Stimulated activated CD8-positive, alpha-beta memory T cell treated with anti-CD3 and anti-CD28 coated beads, Interleukin-4, amount 100 ng/mL, for 1 hour (primary cell): ENCODE measurements at places on chromosomes 5 and 9.

GRCh38 chr9:69571032-69571431 is 101.1 kb downstream of the APBA1 start:
- DNase-seq, result no peak

- peak; percentile 34 for DNase-seq
Observed at GRCh38 chr5:170638454-170639220, 134.8 kb downstream of the KCNIP1 start.

DNA sequence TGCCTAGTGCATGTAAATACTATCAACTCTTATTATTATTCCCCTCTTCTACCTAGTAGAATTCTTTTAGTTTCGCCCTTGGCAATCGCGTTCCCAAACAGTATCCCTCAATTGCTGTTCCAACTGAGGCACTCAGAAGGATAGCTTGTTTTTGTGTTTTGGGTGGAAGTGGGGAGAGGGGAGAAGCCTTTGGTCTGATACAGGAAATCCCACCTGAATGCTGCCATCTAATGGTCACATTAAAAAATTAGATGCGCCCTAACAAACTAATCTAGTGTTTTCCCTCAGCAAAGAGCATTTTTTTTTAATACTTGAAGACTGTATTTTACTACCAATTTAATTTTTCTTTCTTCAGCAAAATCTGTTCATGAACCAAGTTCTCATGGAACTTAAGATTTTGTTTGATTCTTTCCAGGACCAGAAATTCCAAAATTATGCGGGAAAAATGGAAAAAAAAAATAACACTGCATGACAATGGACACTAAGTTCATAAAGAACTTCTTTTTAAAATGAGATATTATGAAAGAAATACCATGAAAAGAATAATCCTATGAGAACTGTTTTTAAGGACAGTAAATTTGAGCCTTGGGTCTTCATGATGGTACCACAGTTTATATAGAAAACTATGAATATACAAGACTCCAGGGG is 22.2 kb upstream of the GLDC start:
- DNase-seq, result no peak

DNA sequence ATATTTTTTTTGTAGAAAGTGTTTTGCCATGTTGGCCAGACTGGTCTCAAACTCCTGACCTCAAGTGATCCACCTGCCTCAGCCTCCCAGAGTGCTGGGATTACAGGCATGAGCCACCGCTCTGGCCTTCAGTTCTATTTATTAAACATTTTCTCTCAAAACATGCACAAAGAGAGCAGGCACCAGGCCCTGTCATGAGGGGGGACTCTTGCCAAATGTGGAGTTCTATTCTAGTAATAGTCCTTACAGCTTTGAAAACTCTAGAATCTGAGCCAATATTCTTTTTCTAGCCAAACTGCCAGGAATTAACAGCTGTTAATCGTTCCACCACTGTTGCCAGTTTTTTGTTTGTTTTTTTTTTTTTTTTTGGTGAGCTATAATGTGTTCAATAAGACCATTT is 124.6 kb downstream of the TARS1 start:
- no peak for DNase-seq

- no peak for DNase-seq
Observed at GRCh38 chr5:118511846-118512245, 476.5 kb downstream of the DTWD2 start.

- no peak for DNase-seq
Observed at GRCh38 chr5:95880081-95880926, 57.8 kb upstream of the GLRX start.

DNA sequence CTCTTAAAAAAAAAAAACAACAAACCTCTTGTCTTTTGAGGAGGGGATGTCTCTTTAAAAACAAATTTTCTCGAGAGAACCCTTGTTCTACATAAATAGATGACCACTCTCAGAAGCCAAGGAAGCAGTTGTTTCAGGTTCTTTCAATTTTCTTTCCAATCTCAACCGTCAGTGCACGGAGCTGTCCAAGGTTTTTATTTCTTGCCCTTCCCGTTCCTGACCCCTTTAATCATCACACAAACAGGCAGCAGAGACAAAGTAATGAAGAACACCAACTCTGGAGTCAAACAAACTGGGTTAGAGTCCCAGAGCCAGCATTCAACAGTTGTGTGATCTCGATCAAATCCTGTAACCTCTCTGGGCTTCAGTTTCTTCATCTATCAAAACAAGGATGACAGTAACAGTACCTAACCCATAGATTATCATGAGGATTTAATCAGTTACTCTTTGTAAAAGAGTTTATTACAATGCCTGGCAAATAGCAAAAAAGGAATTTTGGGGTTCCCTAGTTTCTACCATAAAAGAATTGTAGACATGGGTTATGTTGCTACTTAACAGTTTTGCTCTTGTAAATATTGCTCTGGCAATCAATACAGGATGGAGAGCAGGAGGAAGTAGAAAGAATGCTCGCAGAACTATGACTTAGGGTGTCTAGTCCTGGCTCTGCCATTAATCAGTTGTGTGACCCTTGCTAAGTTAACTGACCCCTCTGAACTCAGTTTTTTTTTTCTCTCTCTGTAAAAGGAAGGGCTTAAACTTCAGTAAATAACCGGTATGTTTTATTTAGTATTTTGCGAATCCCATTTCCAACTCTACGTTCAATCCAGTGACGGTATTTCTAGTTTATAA is 1.0 kb upstream of the NIM1K start:
- no peak for DNase-seq

DNA sequence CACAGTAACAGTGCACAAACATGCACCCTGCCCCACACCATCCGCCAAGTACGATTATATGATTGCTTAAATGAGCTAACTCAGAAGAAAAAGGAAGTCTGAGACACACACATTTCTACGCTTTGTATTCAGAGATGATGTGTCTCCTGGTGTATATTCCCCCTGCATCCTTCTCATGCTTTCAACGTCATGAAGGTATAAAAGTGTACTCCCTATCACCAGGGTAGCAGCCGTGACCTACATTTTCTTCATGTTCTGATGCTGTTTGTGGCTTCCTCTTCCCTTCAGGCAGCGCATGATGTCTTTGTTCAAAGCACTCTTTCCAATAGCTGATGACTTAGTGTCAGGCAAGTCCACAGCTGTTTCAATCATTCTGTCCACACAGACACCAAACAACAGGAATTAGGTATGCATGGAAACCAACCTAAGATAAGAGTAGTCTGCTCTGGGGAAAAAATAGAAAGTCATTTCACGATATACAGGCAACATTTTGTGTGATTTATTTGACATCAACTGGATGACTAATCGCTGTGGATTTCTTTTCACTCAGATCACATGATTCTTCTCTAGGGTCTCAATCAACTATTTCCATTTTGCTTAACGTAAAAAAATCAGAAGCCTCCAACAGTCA is 269.4 kb upstream of the PTGER4 start:
- DNase-seq, result peak; percentile 27

DNA sequence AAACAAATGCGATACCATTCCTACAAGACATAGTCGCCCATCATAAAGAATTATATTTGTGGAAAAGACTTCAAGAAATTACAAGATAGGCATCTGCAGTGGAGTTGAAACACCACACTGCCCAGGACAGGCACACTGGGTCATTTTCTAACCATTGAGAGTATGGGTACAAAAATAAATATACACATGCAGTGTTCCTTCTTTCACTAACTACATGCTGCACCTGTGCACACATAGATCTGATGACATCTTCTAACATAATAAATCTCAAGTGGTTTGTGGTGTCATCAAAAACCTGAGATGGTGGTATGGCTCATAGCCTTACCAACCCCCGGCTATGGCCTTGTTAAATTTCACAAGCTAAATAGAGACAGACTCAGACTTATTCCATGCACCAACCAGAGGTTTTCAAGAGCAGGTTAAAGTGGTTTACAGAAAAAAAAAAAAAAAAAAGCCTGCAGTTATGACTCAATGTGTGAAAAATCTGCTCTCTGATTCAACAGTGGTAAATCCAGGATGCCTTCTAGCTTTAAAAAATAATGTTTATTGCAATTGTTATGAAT is 12.4 kb upstream of the NFIB start:
- DNase-seq, result no peak

- no peak for DNase-seq
Observed at GRCh38 chr9:72129271-72130156, 19.7 kb upstream of the GDA start.

DNA sequence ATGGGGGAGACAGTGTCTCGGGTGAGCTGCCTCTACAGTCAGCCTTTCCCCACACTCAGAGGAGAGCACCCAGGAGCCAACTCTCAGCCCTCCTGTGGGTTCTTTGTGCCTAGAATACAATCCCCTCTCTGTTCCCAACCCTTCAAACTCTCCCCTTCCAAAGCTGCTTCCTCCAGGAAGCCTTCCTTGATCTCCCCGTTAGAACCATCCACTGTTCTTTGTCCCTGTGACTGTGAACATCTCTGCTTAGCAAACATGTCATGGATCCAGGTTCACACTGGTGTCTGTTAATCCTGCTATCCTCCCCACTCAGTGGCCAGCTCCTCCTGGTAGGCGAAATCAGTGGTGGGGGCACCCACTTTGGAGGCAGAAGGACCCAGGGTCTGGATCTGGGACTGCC is 16.2 kb upstream of the IER5L start:
- DNase-seq, result no peak

DNA sequence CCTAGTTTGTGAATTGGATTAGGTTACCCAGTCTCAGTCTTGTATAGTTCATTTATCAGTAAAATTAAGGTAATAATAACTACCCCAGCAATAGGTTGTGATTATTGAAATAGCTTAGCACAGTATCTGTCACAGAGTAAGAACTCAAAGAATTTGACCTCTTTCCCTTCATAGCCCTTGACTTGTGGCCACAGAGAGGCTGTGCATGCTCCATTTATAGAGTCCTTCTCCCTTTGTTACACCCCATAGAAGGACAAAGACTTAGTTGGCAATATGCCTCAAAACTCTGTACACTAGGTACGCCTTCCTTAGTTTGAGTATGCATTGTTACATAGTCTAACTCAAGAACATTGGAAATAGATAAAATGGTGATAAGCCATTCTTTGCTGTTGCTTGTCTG is 257.2 kb downstream of the KCTD16 start:
- DNase-seq, result no peak

GRCh38 chr9:77710965-77711648 is 63.0 kb upstream of the GNA14 start:
- DNase-seq, result no peak

DNA sequence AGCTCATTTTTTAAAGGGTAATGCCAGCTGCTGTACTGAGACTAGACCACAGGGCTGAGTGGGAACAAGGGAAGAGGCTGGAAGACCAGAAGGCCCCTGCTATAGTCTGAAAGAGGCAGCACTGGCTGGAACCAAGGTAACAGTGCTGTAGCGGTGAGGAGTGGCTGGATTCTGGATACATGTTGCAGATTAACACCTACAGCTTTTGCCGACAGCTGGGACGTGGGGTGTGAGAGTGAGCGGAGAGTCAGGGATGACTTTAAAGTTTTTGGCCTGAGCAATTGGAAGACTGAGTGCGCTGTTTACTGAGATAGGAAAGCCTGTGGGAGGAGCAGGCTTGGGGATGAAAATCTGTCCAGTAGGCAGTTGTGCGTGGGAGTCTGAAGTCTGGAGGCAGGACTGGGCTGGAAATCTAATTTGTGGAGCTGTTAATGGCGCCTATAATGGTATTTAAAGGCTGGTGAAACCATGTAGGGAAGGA is 26.5 kb downstream of the AQP7 start:
- no peak for DNase-seq

- DNase-seq, result peak; percentile 22
Observed at GRCh38 chr9:214648-215493, at the start of gene DOCK8. TSS of gene DOCK8 (plus strand) at chr9:214865. CDS start at chr9:214977, 112 bp downstream.

DNA sequence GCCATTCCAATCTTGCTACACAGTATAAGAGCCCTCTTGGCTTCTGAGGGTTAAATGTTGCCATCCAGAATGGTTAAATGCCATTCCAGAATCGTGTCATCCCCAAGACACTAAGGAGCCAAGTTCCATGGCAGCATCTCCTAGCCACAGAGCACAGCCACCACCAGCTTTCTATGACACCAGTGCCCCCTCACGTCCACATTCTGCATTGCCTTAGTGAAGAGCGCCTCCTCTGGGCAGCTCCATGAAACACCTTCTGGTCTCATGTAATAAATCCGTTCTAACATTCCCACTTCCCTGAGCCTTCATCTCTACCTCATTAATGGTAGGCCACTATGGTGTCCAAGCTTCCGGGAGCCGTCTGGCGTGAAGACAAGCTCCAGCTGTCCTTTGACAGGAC is 12.4 kb downstream of the CBY3 start:
- DNase-seq, result no peak

- no peak for DNase-seq
Observed at GRCh38 chr5:88230546-88231066, 38.0 kb downstream of the TMEM161B start.

DNA sequence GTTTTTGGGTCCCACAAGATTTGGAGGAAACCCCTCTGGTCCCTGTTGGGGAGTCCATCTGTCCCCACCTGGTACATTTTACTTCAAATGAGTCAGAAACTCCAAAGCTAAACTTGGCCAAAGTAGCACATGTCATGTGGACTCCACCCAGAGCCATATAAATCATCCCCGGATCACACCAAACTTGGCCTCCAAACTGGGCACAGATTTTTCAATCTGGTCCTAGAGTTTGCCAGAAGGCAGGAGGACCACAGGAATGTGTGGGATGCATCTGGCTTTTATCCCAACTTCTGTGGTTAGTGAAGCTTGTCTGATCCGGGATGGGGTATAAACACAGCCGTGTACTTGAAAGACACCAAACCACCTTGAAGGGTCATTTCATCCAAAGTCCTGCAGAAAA is 66.3 kb downstream of the MAT2B start:
- DNase-seq, result no peak

GRCh38 chr5:177427211-177427822 is 841 bp downstream of the GRK6 start:
- DNase-seq, result no peak

- DNase-seq, result peak; percentile 31
Observed at GRCh38 chr5:132294728-132295504, 722 bp downstream of the SLC22A4 start.

GRCh38 chr5:39337252-39337915 is 26.9 kb downstream of the C9 start:
- no peak for DNase-seq

- DNase-seq, result no peak
Observed at GRCh38 chr9:120481846-120482245, 98.1 kb downstream of the CDK5RAP2 start.

- DNase-seq, result peak; percentile 95
Observed at GRCh38 chr9:37119907-37120842, at the start of gene ZCCHC7. TSS of gene ZCCHC7 (plus strand) at chr9:37120574.

- no peak for DNase-seq
Observed at GRCh38 chr5:135157421-135158313, 123.6 kb upstream of the PITX1 start.

DNA sequence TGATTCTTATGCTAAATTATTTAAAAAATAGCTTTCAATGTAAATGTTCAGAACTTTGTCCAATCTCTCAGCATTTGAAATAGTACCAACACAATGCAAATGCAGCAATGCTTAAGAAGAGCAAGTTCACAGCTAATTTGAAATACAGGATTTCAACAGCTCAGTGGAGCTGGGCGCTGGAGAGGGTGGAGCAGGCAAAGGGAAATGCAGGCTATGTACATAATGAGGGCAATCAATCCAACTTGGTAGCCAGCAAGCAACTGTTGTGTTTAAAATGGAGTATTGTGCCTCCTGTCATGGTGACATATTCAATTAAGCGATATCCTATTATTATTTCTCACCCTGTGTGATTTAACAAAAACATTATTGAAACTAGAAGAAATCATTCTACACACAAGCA is 568.8 kb downstream of the PSAT1 start:
- no peak for DNase-seq

GRCh38 chr5:7207979-7208378 is 188.0 kb upstream of the ADCY2 start:
- no peak for DNase-seq
